ENCODE measurements at places on chromosomes 13 and 19.

DNA sequence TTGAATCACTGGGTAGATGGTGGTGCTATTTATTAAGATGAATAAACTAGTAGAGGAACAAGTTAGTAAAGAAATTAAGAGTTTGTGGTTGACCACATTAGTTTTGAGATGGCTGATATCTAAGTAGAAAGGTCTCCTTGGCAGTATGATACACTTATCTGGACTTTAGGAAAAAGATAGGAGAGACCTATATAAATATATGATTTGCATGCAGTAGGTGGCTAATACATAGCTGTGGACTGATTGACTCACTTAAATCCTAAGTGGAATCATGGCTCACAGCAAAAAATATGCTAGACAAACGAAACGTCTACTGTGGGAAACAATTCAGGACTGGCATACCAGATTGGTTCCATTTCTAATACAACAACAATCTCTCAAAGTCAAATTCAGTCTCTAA lies 92.0 kb downstream of the CAB39L start:
- H3K4me3 ChIP-seq: no peak overlapping the region
- H3K36me3 ChIP-seq: no peaks in the 10 kb centered on the region
- no peak for DNase-seq
- no peak overlapping the region for H3K27ac ChIP-seq
- H3K27me3 ChIP-seq: no peaks in the 10 kb centered on the region
- no peaks in the 10 kb centered on the region for H3K4me1 ChIP-seq

GRCh38 chr19:49061445-49061844 lies 3.2 kb downstream of the NTF4 start:
- H3K36me3 ChIP-seq: no peaks in the 10 kb centered on the region
- peaks cover 36% of the 10 kb centered on the region for H3K4me1 ChIP-seq
- DNase-seq: no peak
- peaks cover 60% of the 10 kb centered on the region for H3K27me3 ChIP-seq
- no peak overlapping the region for H3K27ac ChIP-seq

DNA sequence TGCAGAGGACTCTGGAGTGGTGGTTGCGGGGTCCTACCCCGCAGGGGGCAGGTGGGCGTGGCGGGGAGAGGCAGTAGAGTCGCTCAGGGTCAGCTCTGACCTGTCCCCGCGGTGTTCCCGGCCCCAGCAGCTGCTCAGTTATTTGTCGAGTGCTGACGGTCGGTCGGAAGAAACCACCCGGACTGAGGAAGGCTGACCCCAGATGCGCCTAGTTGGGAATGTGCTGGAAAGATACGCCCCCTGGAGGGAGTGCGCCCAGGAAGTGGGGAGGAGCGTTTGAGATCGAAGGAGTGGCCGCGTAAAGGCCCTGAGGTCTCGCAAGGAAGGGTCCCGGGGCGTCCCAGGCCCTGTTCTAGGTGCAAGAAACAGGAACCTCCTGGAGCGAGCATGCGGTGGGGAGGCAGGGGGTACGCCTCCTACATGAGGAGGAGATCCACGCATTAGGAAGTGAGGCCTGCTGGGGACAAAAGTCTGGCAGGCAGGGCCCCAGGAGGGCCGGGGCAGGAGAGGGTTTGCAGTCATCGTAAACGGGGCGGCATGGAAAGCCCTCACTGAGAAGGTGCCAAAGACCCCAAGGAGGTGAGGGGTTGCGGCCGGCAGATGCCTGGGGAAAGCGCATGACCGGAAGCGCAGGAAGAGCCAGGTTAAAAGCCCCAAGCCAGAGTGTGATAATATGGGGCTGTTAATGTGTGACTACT lies 9.2 kb downstream of the CCDC8 start:
- H3K27ac ChIP-seq: no peak overlapping the region
- DNase-seq: peak; percentile 70
- no peaks in the 10 kb centered on the region for H3K36me3 ChIP-seq
- H3K4me3 ChIP-seq: peak overlapping the region; percentile 69
- peaks cover 23% of the 10 kb centered on the region for H3K4me1 ChIP-seq

- no peak overlapping the region for H3K27ac ChIP-seq
- no peaks in the 10 kb centered on the region for H3K27me3 ChIP-seq
- no peak for DNase-seq
- H3K4me3 ChIP-seq: peak overlapping the region; percentile 30
- peaks cover 70% of the 10 kb centered on the region for H3K36me3 ChIP-seq
Measured at GRCh38 chr19:51915324-51915867, 10.6 kb upstream of the ZNF649 start.

GRCh38 chr13:41942462-41943094 lies 18.3 kb downstream of the VWA8 start:
- H3K27ac ChIP-seq: no peak overlapping the region
- no peak overlapping the region for H3K4me3 ChIP-seq
- peak; percentile 73 for DNase-seq
- no peaks in the 10 kb centered on the region for H3K4me1 ChIP-seq

- H3K27ac ChIP-seq: no peak overlapping the region
- H3K36me3 ChIP-seq: no peaks in the 10 kb centered on the region
- H3K4me1 ChIP-seq: peaks cover 13% of the 10 kb centered on the region
- no peak overlapping the region for H3K4me3 ChIP-seq
- DNase-seq: no peak
Measured at GRCh38 chr13:53264751-53265385, 236.3 kb downstream of the OLFM4 start.

DNA sequence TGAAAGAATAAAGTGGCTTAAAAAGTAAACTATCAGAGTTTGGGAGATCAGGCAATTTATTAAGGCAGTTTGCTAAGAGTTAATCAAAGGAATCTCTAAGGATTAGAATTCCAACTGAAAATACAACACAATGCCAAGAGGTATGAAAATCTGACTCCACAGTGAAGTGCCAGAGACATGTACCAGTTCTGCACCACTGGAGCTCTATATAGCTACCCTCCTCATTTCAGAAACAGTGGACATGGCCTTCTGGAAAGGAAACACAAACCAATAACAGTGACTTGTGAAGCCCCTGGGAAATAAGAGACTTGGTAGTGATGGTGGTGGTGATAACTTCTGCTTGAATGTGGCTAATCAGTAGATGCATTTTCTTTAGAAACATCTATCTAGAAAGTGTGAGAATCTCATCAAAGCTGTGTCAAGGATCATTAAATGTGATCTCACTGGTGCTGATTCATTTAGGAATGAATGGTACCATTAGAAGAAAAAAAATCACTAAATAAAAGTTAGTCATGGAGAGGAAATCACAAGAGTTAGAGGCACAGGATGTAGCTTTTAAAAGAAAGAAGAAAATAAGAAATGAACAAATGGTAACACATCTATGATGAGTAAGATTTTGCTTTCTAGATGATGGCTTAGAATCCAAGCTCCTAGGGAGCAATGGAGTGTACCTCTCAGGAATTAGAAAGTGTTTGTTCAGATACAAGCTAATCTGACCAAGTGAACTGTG lies 20.1 kb upstream of the N4BP2L1 start:
- H3K36me3 ChIP-seq: no peaks in the 10 kb centered on the region
- no peaks in the 10 kb centered on the region for H3K4me1 ChIP-seq
- H3K27me3 ChIP-seq: no peaks in the 10 kb centered on the region
- no peak overlapping the region for H3K27ac ChIP-seq

- H3K36me3 ChIP-seq: no peaks in the 10 kb centered on the region
- H3K27ac ChIP-seq: no peak overlapping the region
- H3K4me1 ChIP-seq: no peaks in the 10 kb centered on the region
- H3K4me3 ChIP-seq: no peak overlapping the region
Measured at GRCh38 chr19:32129141-32129540, 216.3 kb upstream of the ZNF507 start.

DNA sequence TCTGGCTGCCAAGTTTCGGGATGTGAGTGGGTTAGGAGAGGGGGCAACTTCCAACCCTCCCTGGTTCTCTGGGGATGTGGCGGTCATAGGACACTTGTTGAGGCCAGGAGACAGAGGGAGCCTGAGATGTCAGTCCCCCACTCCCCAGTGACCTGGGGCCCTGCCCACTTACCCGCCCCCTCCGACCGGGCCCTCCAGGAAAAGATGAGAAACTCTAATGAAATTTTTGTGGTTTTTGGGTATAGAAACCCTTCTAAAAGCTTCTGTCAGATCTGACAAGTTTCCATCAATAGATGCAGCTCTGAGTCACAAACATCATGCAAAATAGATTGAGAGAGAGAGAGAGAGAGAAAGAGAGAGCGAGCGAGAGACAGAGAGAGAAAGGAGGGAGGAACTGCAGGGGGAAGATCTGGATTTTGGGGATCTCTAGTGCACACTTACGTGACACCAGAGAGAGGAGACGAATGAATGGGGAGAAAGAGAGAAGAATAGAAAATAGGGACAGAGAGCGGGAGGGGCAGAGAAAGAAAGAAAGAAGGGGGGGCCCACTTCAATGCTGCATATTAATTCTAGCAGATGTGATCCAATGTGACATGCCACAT lies 94.0 kb downstream of the PTPRS start:
- H3K36me3 ChIP-seq: peaks cover 7% of the 10 kb centered on the region
- H3K4me3 ChIP-seq: no peak overlapping the region
- no peaks in the 10 kb centered on the region for H3K27me3 ChIP-seq
- H3K27ac ChIP-seq: 0 out of 2 replicates have a peak overlapping the region, but pooled peaks have one; percentile 50
- peaks cover 37% of the 10 kb centered on the region for H3K4me1 ChIP-seq

- peaks cover 16% of the 10 kb centered on the region for H3K4me1 ChIP-seq
- H3K4me3 ChIP-seq: peak overlapping the region; percentile 75
- peaks cover 7% of the 10 kb centered on the region for H3K36me3 ChIP-seq
- H3K27me3 ChIP-seq: no peaks in the 10 kb centered on the region
- peak; percentile 97 for DNase-seq
Measured at GRCh38 chr19:23415561-23416191, 20.4 kb upstream of the ZNF91 start.
